ENCODE measurements at places on chromosomes 6 and 20. TPM values are rescaled to one million over a fixed set of nuclear protein-coding genes. Genes with fewer than 3 reads are reported as not detected.
A peak's percentile ranks its signal among the peaks of the same experiment; 100 is the strongest.

DNA sequence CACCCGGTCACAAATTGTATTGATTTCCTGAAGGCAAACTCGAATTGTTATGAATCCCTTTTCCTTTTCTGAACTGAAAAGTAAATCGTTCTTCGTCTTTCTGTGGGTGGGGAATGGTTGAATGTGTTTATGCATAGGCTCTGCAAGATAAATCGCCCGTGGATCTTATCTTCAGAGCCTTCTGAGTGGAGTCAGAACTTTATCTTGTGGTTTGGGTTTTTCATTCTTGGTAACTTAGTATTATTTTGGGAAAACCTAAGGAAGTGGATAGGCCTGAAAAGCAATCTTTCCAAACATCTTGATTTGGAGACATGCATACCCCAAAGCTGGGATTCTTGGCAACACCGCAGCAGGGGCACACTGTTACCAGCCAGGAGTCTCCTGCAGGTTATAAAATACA, 122.4 kb downstream of the MAP3K7 start:
- DNase-seq = no peak

GRCh38 chr6:158735009-158735408, 84.2 kb downstream of the EZR start:
- no peak for DNase-seq

- no peak for DNase-seq
Observed at GRCh38 chr6:108660251-108660650, 99.5 kb downstream of the FOXO3 start.

GRCh38 chr20:17995967-17996819, 27.4 kb downstream of the MGME1 start:
- DNase-seq = peak; percentile 33

- no peak for DNase-seq
Observed at GRCh38 chr6:89063881-89064280, 16.7 kb upstream of the PNRC1 start.

DNA sequence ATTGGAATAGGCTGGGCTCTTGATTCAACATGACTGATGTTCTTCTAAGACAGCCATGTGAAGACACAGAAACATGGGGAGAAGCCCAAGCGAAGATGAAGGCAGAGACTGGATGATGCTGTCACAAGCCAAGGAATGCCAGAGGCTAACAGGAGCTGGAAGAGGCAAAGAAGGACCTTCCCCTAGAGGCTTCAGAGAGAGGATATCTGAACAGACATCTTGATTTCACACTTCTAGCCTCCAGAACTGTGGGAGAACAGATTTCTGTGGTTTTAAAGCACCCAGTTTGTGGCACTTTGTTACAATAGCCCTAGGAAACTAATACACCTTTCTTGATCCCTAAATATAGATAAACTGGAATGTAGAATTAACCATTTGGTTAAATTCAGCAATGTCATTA, 127.0 kb downstream of the EDN1 start:
- no peak for DNase-seq

- no peak for DNase-seq
Observed at GRCh38 chr6:13370623-13371022, 42.3 kb upstream of the TBC1D7 start.

DNA sequence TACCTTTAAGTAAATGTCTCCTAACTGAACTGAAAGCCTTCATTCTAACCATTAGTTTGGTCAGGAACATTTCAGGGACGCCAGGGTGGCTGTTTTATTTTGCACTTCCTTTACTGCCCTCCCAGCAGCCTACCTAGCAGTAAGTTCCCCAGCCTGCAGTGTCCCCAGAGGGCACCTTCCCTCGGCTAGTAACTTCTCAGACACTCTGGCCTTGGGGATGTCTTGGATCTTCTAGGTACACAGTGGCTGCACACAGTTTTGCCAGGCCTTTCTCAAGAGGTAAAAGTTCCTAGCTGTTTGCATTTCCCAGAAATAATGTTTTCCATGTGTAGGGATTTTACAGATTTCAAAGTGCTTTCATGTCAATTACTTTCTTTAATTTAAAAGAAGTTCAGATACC, 378 bp upstream of the LAMA2 start:
- peak; percentile 34 for DNase-seq

- no peak for DNase-seq
Observed at GRCh38 chr20:52542131-52542530, 350.6 kb upstream of the ZFP64 start.

DNA sequence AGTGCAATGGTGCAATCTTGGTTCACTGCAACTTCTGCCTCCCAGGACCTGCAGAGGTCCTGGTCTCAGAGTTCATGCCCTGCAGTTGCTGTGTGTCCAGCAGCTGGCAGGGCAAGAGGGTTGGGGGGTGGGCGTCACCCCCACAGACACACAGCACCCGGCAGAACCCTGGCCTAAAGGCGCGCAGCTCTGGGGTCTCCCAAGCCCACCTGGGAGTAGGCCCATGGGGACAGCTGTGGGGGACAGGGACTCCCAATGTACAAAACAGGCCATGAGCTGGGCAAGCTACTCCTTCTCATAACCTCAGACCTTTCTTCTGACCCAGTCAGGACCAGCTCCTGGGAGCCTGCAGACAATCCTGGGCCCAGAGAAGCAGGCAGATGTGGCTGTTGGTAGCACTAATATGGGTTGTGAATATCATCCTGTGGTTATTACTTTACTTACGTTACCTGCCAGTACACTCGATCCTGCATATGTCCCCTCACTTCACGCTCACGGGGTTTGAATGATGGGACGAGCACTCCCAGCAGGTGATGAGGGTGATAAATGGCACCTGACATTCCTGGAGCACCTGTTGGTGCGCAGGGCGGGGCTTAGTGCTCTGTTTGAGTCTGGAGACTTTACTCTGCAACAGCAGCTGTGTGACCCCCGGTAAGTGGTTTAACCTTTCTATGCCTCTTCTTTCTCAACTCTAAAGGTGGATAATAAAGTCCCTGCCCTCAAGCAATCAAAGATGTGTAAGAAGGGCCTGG, 39.9 kb upstream of the SULF2 start:
- DNase-seq = no peak

DNA sequence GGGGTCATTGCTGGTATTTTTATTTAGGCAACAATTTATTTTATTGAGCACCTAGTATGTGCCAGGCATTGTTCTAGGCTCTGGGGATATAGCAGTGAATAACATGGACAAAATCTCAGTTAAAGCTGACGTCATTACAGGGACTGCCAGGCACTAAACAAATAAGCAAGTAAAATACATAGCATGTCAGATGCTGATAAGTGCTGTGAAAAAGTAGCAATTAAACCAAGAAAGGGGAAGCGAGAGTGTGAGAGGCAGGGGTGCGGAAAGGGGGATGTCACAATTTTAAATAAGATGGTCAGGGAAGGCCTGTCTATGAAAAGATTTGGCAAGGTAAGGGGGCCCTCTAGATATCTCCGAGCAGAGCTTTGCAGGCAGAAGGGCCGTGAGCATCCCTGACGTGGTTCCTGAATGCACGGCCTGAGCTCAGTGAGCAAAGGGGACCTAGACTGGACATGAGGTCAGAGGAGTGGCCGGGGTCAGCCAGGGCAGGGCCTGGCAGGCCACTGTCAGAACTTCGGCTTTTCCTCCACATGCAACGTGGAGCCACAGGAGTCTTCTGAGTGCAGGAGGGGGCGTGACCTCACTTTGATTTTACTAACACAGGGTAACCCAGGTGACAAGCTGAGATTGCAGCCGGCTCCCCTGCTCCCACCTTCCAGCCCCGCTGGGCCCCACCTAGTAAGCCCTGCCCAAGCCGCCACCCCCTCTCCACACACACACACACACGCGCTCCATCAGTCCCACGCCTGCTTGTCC, 24.2 kb upstream of the SIRPA start:
- DNase-seq = no peak

GRCh38 chr6:168264593-168265335, 54.8 kb downstream of the DACT2 start:
- peak; percentile 61 for DNase-seq

GRCh38 chr20:39504710-39505094, 542.6 kb downstream of the DHX35 start:
- no peak for DNase-seq

DNA sequence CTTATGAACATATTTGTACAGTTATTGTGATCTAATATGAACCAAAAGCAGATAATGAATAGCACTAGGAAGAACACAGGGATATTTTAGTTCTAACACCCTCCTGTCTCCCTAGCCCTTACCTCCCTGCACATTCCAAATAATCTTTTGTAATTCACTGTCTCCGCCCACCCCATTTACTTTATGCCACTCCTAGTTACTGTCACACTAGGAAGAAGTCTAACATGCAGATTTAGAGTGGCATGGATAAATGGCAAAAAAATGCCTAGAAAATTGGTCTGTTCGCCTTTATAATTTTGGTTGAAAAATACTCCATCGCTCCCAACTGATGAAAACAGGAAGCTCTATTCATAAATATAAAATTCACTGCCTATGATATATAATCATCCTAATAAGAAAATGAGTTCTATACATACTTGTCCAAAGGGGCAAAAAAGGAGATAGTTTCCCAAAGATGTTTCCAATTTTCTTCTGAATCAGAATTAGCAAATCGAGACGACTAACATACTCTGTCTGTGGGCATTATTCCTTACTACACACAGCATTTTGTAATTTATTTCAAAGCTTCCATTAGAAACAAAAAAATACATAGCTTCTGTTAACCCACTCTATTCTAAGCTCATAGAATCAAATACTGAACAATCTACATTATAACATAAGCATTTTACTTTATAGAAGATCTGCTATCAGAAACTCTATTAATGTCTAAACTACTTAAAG, 1.3 kb upstream of the RUNX2 start:
- no peak for DNase-seq

DNA sequence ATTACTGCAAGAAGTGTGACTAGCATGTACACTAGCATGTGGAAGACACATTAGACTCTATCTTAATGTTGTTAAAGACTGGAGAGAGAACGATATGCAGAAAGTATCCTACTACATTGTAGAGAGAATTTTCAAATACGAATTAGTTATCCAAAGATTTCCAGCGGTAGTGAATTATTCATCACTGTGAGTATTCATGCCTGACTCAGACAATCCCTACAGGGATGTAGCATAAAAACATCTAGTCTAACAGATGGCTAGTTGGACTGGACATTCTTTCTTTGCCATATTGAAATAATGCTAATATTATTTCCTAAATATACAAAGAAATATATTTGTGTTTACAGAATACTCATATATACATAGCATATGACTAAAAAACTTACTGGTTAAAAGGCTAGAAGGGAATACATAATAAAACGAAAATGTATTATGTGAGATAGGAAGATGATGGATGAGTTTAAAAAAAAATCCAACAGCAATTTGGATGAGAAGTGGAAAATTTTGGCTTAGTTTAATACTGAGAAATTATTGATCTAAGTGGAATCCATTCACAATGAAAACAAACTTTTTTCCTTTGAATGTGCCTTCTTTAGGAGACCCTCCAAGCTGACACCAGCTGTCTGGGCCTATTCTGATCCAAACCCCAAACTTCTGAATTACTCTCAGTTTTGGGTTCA, 580.7 kb downstream of the RFPL4B start:
- no peak for DNase-seq

DNA sequence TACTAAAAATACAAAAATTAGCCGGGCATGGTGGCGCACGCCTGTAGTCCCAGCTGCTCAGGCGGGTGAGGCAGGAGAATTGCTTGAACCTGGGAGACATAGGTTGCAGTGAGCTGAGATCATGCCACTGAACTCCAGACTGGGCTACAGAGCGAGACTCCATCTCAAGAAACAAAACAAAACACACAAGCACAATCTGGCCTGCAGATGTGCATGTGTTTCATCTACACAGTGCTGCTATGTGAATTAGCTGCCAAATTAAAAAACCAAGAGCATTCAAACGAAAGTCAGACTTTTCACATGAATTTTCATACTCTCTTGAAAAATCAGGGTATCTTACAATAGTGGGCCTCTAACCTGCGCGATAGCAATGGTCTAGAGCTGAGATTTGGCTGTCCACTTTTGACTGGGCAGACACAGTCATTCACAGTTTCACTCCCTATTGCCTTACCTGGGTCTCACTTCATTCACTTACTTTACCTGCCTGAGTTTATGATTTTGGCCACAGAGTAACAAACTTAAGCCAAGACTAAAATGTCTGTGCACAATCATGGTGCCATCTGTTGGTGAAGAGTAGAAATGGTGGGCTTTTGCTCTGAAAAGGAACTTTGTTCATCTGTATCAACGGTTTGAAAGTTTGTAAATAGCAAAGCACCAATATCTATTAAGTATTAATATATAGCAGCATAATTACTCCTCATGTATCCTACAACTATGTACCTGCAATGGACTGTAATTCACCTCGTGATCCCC, 138.5 kb upstream of the UST start:
- no peak for DNase-seq

- DNase-seq = no peak
Observed at GRCh38 chr6:140774080-140774505, 1358.6 kb upstream of the GJE1 start.

GRCh38 chr6:89357390-89357789, 4.9 kb upstream of the UBE2J1 start:
- DNase-seq = no peak

- no peak for DNase-seq
Observed at GRCh38 chr6:161188547-161189465, 85.1 kb downstream of the AGPAT4 start.

DNA sequence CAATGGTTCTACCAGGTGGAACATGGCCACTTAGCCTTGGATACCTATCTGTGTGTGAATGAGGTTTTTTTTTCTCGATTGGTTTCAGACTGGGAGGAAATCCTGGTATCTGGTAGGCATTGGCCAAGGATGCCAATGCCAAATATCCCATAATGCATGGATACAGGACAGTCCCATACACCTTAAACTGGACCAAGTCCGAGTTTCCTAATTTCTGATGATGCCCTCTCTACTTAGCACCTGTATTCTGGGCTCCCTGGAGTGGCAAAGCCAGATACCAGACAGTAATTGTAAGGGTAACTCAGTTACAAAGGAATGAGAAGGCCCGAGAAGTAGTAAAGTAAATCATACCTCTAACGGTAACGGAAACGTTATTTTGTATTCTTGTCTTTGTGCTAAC, 17.9 kb downstream of the SNX5 start:
- DNase-seq = no peak

- DNase-seq = no peak
Observed at GRCh38 chr20:20317621-20318364, 50.1 kb upstream of the INSM1 start.

- no peak for DNase-seq
Observed at GRCh38 chr6:36577301-36577700, 16.9 kb upstream of the SRSF3 start.

- no peak for DNase-seq
Observed at GRCh38 chr20:44552950-44553908, 29.1 kb upstream of the PKIG start.

DNA sequence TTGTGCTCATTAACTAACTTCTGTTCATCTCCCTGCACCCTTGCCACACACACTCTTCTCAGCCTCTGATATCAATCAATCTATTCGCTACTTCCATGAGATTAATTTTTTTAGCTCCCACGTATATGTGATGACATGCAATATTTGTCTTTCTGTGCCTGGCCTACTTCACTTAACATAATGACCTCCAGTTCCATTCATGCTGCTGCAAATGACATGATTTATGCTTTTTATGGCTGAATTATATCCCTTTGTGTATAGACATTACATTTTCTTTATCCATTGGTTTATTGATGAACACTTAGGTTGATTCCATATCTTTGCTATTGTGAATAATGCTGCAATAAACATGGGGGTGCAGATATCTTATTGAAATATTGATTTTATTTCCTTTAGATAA, 50.8 kb upstream of the SPTLC3 start:
- DNase-seq = no peak

The TTLL9 gene
- 0.40 TPM for total RNA-seq

The NDRG3 gene
- 23.6 TPM for total RNA-seq

The CST7 gene
- 0.48 TPM for total RNA-seq

The PLCB4 gene
- 7.9 TPM for total RNA-seq

The FAXC gene
- 3.0 TPM for total RNA-seq

The HLA-DMB gene
- total RNA-seq = 11.1 TPM

The EYS gene
- under 0.01 TPM for total RNA-seq

The CGA gene
- total RNA-seq = not detected

The HLA-DQB1 gene
- total RNA-seq = 10.4 TPM

The REM1 gene
- 1.4 TPM for total RNA-seq
